ENCODE measurements at places on chromosomes 7 and 10.

DNA sequence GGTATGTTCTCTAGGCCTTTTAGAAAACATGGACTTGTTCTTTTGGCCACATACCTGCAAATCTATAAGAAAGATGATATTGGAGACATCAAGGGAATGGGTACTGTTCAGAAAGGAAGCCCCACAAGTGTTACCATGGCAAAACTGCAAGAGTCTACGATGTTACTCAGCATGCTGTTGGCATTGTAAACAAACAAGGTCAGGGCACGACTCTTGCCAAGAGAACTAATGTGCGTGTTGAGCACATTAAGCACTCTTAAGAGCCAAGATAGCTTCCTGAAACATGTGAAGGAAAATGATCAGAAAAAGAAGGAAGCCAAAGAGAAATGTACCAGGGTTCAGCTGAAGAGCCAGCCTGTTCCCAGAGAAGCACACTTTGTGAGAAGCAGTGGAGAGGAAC lies 37.1 kb downstream of the SDK1 start:
- no peak for DNase-seq

DNA sequence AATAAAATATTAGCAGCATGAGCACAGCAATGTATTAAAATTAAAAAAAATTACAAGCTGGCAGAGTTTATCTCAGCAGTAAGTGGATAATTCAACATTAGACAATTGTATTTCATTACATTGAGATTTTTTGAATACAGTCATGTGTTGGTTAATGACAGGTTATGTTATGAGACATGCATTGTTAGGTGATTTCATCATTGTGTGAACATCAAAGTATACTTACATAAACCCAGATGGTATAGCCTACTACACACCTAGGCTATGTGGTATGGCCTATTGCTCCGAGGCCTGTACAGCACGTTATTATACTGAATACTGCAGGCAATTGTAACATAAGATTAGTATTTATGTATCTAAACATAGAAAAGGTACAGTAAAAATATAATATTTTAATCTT lies 29.7 kb downstream of the CCDC6 start:
- no peak for DNase-seq

GRCh38 chr10:15027741-15028140 lies 16.0 kb upstream of the OLAH start:
- DNase-seq, result no peak

GRCh38 chr10:5545778-5546710 lies 21.3 kb downstream of the CALML3 start:
- no peak for DNase-seq

- no peak for DNase-seq
Observed at GRCh38 chr10:26215935-26216584, 514 bp upstream of the GAD2 start.

GRCh38 chr10:27383595-27384542 lies 120.2 kb upstream of the RAB18 start:
- DNase-seq, result no peak

GRCh38 chr10:104472957-104473745 lies 119.5 kb downstream of the CFAP58 start:
- DNase-seq, result peak; percentile 37

- no peak for DNase-seq
Observed at GRCh38 chr7:132579260-132579899, 3.1 kb upstream of the PLXNA4 start.

GRCh38 chr10:71492872-71493271 lies 96.2 kb downstream of the CDH23 start:
- DNase-seq, result no peak

DNA sequence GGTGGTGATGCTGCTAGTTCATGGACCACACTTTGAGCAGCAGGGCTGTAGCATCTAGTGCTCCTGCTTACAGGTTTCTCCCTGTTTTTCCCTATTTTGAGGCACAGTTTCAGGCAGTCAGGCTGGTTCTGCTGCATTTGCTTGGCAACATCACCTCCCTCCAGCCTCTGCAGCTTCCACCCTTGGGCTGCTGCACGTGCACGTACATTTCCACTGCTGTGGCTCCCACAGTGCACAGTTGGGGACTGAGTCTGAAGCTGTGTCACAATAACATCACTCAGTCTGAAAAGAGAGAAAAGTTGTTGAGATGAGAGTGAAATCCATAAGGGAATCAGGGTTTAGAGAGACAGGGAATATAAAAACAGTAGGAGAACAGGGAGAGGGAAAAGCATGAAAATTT lies 230.7 kb upstream of the FZD1 start:
- no peak for DNase-seq

DNA sequence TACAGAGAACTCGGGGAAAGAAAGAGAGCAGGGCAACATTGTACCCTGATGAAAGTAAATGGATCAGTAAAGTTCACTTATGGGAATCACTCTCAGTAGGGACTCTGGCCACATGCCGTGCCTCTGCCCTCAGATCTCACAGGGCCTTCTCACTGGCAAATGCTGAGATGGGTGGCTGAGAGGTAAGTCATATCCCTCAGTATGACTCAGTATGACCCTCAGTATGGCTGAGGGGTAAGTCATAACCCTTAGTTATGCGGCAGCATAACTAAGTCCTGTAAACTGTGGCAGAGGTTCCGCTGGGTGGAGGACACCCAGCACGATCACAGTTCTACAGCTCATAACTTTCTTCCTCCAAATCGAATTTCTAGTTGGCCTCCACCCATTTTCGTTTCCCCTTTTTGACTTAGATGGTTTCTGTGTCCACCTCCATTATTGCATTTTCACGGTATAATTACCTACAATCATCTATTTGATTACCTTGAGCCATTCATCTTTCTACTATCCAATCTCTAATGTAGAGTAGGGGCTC lies 26.5 kb upstream of the WNT16 start:
- DNase-seq, result no peak

- DNase-seq, result no peak
Observed at GRCh38 chr7:134440067-134440466, 18.8 kb downstream of the AKR1B1 start.

- peak; percentile 54 for DNase-seq
Observed at GRCh38 chr7:99137411-99138180, 6.3 kb downstream of the SMURF1 start.

DNA sequence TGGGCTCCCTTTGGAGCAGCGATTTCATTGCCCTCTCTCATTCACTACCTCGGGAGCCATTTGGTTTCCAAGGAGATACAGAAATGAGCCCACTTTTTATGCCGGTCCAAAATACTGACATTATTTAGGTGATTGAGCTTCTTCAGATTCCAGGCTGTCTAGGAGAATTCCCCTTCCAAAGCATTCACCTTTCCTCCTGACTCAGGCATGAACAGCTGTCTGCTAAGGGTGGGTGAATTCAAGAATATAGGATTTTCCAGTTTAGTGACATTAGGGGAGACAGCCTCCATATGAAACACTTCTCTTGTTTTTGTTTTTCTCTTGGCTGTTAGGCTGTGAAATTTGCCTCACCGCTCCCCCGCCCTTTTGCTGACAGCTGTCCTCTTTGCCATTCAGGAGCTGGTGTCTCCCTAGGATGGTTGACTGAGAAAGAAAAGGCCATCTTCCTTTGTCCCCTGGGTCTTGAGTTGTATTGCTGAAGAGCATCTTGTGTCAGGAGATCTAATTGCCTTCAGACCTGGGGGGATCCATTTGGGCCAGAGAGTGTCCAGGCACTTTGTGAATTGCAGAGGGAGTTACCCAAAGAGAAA lies 56.7 kb downstream of the LRRC4 start:
- no peak for DNase-seq

DNA sequence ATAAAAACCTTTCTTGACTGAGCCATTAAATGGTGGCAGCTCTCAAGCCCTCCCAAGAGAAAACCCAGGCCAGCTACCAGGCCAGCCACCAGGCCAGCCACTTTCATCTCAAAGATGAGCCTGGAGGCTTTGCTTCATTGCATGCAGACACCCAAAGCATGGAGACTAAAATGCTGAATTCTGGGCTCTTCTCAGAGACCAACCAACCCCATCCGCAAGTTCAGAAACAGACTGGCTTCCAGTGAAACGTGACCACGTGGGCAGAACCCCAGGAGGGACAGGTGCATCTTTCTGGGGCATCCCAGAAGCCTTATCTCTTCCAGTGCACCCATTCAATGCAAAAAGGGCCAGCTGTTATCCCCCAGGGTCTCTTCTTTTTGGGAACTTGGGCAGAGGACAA lies 20.9 kb downstream of the CHST15 start:
- DNase-seq, result no peak

GRCh38 chr10:25226775-25227682 lies 52.2 kb downstream of the GPR158 start:
- DNase-seq, result peak; percentile 1

- no peak for DNase-seq
Observed at GRCh38 chr10:99540657-99541531, 8.2 kb downstream of the NKX2-3 start.

- DNase-seq, result no peak
Observed at GRCh38 chr7:134071355-134072331, 55.5 kb upstream of the LRGUK start.
